Renal cortex interstitium (tissue), 15 donors: ENCODE measurements at places on chromosomes 4 and X. TPM values are rescaled to one million over a fixed set of nuclear protein-coding genes. Genes with fewer than 3 reads are reported as not detected.

The ODAM gene
- 1.8 TPM for polyA plus RNA-seq

The TSPAN7 gene
- 54.0 TPM for polyA plus RNA-seq

The DCAF8L1 gene
- polyA plus RNA-seq, result not detected

The ELF4 gene
- 13.9 TPM for polyA plus RNA-seq

The SSX1 gene
- not detected for polyA plus RNA-seq

The ATXN3L gene
- polyA plus RNA-seq, result not detected

DNA sequence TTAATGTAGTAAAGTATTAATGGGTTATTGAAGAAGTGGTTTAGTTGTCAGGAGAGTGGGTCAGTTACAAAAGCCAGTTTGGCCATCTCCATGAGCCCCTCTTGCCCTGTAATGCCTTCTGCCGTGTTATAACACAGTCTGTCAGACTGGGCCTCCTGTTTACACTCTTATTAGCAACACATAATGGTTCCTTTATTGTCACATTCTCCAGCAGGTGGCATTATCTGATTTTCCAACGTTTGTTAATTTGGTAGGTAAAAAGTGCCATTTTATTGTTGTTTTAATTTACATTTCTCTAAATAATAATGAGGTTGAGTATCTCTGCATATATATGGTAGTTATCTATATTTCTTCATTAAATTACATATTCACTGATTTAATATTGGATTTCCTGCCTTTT is 560.8 kb downstream of the FGF13 start:
- DNase-seq, result no peak

- DNase-seq, result no peak
These were observed 40.1 kb upstream of the LDB2 start for GRCh38 chr4:16938512-16939040.

DNA sequence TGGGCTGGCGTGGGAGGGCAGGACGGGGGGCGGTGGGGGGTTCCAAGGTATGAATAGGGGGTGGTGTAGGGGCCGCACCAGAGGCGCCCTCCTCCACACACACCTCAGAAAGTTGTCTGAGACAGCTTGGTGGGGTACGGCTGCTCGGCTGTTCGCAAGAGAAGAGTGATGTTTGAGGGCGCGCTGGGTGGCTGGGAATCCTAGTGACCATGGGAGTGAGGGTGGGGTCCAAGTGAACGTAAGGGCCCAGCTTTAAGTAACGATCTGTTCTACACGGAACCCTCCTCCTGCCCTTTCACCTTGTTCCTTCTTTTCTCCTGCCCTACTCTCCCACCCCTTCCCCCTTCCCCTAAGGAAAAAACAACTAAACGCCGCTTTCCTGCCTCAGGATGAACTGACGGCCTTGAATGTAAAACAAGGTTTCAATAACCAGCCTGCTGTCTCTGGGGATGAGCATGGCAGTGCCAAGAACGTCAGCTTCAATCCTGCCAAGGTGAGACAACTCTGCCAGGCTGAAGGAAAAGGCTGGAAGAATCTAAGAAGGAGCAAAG is 664 bp downstream of the MED12 start:
- DNase-seq, result no peak

- DNase-seq, result no peak
These were observed 433.6 kb downstream of the GASK1B start for GRCh38 chr4:157739242-157739641.

DNA sequence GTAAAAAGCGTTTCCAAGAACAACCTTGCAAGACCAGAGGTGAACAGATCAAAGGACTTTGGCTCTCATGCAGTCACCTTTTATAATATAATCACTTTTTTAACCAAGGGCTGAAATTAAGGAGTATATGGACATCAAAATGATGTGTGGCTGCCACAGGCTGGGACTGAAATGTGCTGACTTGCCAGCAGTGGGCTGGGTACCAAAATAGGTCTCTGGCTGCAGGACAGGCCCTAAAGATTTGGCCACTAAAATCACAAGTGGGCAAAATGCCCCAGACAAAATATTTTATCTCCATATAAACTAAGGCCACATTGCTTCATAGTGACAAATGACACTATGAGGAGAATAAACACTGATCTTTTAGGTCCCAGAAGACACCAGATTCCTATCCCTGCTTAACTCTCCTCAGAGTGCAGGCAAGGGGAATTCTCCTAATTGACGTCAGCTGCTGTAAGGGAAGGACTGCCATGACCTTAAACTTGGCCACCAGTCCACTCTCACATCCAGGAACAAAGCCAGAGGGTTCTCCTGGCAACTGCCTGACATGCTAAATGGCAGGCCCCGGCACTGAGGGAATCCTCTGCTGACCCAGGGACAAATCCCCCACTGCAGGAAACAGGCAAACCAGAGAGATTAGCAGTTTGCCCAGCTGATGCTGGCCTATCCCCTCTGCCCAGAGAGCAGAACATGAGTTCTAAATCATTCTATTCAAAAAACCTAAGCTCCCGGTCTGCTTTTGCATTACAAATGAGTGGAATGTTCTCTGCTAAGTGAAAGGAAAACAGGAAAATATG is 155.8 kb downstream of the PPP3CA start:
- DNase-seq, result peak; percentile 25
